ENCODE measurements at places on chromosomes 13 and 19.

- no peak for DNase-seq
Observed at GRCh38 chr19:45767410-45767880, 1.6 kb downstream of the SIX5 start.

GRCh38 chr13:113552079-113552478, 32.5 kb upstream of the TFDP1 start:
- DNase-seq: no peak

DNA sequence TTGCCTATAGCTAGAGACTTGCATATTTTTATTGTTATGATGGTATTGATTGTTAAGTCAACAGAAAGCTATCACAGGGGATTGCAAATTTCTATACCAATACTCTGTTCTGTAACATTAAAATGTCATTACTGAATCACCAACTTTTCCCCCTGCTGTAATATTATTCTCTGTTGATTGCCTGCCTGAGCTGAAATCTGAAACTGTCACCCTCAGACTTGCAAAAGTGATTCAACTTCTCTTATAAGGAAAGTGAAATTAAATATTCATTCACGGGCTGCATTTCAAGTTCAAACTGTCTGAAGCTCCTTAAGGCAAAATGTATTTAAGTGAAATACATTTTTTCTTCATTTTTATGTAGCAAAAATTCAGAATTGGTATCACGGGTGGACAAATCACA, 723.2 kb downstream of the PCDH9 start:
- no peak for DNase-seq

GRCh38 chr13:111791131-111791530, 275.8 kb upstream of the SOX1 start:
- no peak for DNase-seq

DNA sequence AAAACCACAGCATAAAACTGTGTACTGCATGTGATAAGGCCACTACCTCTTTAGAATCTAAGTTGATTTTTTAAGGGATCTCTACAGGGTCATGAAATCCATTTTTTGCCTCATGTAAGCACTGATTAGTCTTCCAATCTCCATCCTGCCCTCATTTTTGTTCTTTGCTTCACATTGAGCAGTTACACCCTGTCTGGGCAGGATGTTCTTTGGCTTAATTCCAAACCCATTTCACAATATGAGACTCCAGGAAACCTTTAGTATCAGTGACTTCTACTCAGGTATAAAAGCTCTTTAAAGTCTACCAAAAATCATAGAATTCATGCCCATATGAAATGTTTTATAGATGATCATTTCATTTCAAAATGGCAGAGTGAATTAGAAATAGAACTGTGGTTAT, 592.6 kb downstream of the TBC1D4 start:
- DNase-seq: no peak

- DNase-seq: no peak
Observed at GRCh38 chr19:16293118-16294091, 31.2 kb upstream of the KLF2 start.

Measured in retina (tissue), 1 donor.